ENCODE measurements at places on chromosomes 3 and 15.

GRCh38 chr3:43155464-43156121, 49.7 kb upstream of the POMGNT2 start:
- no peak for DNase-seq

GRCh38 chr3:187737006-187737367, 8.3 kb downstream of the BCL6 start:
- no peak for DNase-seq

DNA sequence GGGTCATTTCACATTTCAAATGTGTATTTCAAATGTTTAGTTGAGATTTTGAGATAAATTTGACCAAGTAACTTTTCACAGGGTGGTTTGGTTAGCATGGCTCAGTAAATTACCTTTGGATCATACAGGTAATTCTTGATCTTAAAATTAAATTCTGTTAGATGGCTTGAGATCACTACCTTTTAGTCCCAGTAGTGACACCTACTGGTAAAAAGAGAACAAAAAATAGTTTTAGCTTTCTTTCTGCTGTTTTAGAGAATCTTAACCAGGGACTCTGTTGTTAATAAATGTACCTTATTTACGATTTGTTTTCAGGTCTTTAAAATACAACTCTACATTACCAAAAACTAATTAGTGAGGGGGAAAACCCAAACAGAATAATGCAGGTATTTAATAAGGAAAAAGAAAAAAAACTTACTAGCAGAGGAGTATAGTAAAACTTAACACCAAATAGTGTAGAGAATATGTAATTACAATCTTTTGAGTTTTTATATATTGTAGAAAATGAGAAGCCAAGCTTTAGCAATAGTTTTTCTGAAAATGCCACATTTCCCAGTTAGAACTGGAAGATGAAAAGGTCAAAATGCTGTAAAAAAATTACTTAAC, 620.3 kb upstream of the AGTR1 start:
- DNase-seq = no peak

DNA sequence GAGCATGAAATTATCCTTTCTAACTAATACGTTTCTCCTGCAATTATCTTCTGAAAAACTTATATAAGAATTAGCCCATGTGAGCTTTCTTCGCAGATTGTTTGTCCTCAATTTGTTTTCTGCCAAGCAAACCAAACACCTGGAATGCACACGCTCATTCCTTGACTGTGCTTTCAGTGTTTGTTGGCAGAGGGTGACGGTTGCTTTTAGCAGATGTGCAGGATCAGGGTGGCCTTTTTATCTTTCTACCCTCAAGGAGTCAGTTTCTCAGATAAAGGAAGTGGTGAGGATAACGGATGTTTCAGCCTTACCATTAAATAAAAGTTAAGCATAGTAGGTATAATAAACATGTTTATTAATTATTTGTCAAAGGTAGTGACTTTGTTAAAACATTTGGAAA, 15.2 kb downstream of the ARPP21 start:
- DNase-seq = no peak

DNA sequence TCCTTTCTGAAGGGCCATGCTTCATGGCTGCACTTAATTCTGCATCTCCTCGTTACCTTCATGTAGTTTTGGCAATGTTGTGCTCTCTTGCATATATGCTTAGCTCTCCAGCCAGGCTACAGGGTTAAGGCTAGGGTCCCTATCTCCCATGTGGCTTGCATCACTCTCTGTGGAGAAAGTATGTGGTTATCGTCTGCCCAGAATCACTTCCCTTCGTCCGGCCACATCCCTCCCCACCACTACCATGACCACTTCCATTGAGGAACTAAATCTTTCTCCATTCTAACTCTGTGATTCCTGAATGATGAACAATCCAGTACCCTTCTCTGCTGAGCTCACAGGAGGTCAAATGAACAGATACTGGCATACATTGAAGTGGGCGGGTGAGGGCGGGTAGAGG, 34.0 kb downstream of the WWTR1 start:
- DNase-seq = no peak

DNA sequence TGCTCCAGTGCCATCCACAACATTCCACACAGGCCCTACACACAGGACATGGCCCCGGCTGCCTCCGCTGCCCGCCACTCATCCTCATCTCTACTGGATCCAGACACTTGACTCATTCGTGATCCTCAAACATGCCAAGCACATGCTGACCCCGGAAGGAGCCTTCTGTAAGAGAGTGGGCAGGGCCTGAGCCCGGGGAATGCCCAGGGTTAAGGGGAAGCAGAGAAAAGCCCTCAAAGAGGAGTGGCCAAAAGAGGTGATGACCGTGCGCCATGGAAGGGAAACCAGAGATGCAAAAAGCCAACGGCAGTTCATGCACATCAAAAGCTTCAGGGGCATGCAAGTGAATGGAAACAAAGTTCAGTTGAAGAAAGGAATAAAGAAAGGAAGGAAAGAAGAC, 46.1 kb downstream of the RFTN1 start:
- peak; percentile 16 for DNase-seq

DNA sequence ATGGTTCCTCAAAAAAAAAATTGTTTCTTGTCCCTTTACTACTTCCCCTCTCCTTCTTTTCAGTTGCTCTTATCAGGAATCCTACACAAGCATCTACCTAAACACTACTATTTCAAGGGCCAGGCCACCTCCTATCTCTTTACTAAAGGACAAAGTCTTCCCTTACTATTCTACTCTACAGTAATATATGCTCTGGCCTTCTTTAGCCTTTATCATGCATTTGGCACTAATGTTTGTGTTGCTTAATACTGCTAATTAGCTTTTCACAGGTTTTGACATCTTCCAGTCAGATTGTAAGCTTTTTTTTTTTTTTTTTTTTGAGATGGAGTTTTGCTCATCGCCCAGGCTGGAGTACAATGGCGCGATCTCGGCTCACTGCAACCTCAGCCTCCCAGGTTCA, 5.3 kb downstream of the CEP19 start:
- no peak for DNase-seq

DNA sequence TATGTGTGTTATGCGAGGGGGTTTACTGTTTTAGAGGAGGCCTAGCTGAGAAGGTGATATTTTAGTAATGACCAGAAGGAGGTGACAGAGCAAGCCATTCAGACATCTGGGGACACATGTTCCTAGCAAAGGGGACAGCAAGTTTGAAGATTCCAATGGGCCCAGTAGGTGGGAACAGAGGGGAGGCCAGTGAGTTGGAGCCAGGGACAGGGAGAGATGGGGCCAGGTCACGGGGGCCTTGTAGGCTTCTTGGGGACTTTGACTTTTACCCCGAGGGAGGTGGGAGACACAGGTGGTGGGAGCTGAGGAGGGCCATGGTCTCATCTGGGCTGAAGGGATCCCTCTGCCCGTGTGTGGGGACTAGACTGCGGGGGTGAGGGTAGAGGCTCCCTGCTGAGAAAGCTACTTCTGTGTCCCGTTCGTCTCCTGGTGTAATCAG, 72.5 kb downstream of the MGLL start:
- DNase-seq = no peak

GRCh38 chr15:78691851-78692421, 50.9 kb upstream of the CHRNB4 start:
- no peak for DNase-seq

- DNase-seq = no peak
Measured at GRCh38 chr15:89792106-89792805, 16.1 kb downstream of the MESP2 start.

- DNase-seq = no peak
Measured at GRCh38 chr3:72143322-72143721, 358.4 kb upstream of the PROK2 start.

GRCh38 chr15:36609793-36610192, 30.4 kb downstream of the CDIN1 start:
- DNase-seq = no peak

DNA sequence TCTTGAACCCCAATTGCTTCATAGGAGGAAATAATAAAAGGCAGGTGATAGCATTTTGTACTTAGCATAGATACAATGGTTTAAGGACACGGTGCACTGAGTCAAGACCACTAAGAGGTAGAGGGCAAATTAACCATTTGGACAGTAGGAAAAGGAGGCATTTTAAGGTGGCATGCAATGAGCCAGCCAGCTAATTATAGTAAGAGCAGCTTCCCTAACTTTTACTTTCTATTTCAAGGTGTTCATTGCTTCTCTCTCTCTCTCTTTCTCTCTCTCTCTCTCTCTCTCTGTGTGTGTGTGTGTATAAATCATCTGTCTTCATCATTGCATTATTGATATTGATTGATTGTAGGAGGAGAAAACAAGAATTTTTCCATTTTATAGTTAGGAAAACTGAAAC, 740.4 kb upstream of the CFAP20DC start:
- DNase-seq = no peak

GRCh38 chr15:101119181-101119580, 132.7 kb downstream of the CHSY1 start:
- DNase-seq = no peak

DNA sequence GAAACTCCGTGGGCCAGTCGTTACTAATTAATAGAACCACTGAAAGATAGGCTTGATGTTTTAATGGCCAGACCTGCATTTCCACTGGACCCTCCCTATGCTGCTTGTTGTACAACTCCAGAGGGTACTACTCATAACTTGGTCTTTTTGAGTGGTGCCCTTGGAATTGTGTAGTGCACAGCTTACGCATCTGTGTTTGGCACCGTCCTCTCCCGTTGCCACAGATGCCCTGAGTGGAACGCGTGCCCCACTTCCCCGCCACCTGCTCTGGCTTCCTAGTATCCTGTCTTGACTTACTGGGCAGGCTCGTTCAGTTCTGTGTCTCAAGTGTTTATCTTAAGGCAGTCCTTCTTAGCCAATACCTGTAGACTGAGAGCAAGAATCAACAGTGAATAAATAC, 78.7 kb downstream of the USP13 start:
- DNase-seq = no peak

- no peak for DNase-seq
Measured at GRCh38 chr3:23864931-23865330, 51.9 kb downstream of the NKIRAS1 start.

GRCh38 chr3:124800511-124801258, 70.4 kb downstream of the UMPS start:
- DNase-seq = no peak

- peak; percentile 66 for DNase-seq
Measured at GRCh38 chr3:27721717-27722564, at the start of gene EOMES. Gene EOMES, minus strand, starts transcription at chr3:27722323. Its CDS starts 29 bp downstream, at chr3:27722294.

DNA sequence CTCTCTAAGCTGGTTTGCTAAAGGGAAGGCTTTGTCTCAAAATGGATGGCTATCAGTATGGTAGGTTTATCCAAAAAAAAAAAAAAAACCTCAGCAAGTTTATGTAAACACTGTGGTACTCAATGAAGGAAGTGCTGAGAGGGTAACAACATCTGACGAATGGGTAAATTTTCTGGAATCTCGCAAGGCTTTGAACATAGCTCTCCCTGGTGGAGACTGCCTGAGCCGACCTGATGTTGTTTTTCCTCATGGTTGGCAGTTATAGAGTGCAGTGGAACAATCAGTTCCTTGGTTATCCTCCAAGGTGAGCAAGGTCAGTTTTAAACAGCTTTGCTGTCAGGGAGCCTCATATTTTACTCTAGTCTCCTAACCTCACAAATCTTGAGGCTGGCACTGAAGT, 94.6 kb downstream of the ZPLD1 start:
- no peak for DNase-seq

- DNase-seq = no peak
Measured at GRCh38 chr15:25374143-25374542, 64.7 kb downstream of the UBE3A start.

- DNase-seq = no peak
Measured at GRCh38 chr15:92603743-92604470, 51.7 kb downstream of the FAM174B start.

DNA sequence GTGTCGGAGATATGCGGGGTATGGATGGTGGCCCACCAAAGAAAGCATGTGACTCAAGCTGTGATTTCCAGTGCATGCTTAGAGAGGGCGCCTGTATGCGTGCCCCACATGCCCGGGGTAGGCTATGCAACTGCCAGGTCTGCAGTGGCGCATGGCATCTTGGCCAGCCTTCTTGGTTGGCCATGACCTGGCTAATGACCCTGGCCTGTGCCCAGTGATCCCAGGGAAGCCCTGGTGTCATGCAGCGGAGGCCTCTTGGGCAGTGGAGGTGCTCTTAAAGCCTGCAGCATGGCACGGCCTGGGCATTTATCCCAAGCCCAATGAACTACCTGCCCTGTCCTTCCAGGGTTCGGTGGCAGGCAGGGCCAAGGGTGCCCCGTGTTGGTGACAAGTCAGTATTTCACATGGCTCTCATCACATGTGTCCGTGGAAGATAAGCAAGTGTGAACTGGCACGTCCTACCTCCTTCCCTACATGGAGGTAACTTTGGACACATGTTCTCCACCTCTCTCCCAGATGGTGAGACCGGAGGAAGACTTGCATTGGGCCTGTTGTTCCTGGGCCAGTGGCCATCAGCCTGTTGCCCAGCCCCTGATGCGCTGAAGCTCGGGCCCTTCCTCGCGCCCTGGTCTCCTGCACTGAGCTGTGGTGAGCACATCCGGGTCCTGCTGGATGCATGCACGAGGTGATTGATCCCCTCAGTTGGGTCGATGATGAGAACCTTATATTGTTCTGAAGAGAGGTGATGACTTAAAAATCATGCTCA, 192.0 kb downstream of the UBE3A start:
- DNase-seq = no peak

DNA sequence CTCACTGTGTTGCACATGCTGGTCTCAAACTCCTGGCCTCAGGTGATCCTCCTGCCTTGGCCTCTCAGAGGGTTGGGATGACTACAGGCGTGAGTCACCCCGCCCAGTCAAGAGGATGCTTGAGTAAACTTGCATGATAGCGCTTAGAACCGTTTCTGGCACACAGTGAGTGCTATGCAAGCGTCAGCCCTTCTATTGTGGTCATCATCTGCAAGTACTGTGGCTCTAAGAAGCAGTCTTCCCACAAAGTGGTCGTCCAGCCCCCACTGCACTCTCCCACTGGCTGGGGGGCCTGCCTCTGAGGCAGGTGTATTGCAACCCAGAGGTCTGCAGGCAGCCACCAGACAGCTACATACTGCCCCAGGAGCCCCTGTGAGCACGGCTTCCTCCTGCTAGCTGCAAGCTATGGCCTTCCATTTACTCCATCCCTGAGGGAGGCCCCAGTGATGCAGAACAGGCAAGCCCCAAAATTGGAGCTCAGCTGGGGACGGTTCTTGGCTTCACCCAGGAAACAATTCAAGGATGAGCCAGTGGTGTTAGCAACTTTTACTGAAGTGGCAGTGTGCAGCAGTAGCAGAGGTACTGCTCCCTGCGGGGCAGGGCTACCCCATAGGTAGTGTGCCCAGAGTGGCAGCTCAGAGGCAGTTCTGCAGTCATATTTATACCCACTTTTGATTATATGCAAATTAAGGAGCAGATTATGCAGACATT, 95.4 kb downstream of the LSM3 start:
- DNase-seq = no peak

- DNase-seq = no peak
Measured at GRCh38 chr15:37789881-37790280, 144.6 kb upstream of the TMCO5A start.

- peak; percentile 25 for DNase-seq
Measured at GRCh38 chr15:90838544-90838943, 29.8 kb upstream of the FURIN start.

- peak; percentile 37 for DNase-seq
Measured at GRCh38 chr3:58052373-58053273, 44.4 kb downstream of the FLNB start.

GRCh38 chr15:64426845-64427465, 33.4 kb upstream of the ZNF609 start:
- DNase-seq = no peak

GRCh38 chr3:9405756-9406155, 8.3 kb downstream of the SETD5 start:
- DNase-seq = no peak

Data from activated naive CD4-positive, alpha-beta T cell treated with Interleukin-2 at 50 U/mL for 16 hours (primary cell).